ENCODE measurements at places on chromosomes 13 and 19.

DNA sequence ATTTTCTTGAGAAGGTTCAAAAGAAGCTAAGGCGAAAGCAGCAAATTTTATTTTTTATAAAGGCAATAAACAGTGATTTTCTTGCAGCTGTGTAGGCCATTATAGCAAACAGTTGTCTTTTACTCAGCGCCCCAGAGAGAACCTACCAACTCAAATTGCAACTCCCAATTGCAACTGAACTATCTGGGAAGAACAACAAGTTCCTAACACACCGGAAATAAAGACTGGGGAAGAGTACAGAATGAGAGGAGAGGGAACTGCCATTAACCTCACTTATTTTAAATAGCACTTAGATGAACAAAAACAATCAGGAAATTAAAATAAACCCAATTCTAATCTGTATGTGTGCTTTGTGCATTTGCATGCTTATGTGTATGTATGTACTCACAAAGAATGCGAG is 171.1 kb downstream of the KCTD12 start:
- no peak for DNase-seq

DNA sequence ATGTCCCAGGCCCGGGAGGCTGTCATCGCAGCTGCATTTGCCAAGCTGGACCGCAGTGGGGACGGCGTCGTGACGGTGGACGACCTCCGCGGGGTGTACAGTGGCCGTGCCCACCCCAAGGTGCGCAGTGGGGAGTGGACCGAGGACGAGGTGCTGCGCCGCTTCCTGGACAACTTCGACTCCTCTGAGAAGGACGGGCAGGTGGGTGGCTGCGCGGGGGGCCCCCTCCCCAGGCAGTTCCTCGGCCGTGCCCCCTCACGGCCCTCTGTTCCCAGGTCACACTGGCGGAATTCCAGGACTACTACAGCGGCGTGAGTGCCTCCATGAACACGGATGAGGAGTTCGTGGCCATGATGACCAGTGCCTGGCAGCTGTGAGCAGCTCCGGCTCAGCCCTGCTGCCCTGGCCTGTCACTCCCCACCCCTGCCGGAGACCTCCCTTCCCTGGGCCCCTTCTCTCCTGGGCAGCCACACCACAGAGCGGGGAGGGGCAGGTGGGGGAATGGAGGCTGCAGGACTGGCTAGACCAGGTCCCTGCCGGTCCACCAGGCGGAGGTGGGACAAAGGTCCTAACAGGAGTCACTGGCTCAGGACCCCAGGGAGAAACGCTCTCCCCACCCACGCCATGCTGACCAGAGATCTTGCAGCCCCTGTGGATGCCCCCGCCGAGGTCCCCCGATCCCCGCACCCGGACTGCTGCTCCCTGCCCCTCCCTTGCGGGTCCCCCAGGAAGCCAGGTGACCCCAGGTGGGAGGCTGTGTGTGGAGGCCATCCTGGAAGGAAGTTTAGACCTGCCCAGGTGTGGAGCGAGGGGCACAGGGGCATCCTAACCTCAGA is 1.1 kb downstream of the CAPS start:
- no peak for DNase-seq

GRCh38 chr13:46281779-46282178 is 70.1 kb downstream of the LRRC63 start:
- no peak for DNase-seq

GRCh38 chr13:111344471-111345191 is 24.2 kb downstream of the TEX29 start:
- DNase-seq, result peak; percentile 8

- DNase-seq, result no peak
Observed at GRCh38 chr13:36954542-36954941, 34.5 kb upstream of the SMAD9 start.

DNA sequence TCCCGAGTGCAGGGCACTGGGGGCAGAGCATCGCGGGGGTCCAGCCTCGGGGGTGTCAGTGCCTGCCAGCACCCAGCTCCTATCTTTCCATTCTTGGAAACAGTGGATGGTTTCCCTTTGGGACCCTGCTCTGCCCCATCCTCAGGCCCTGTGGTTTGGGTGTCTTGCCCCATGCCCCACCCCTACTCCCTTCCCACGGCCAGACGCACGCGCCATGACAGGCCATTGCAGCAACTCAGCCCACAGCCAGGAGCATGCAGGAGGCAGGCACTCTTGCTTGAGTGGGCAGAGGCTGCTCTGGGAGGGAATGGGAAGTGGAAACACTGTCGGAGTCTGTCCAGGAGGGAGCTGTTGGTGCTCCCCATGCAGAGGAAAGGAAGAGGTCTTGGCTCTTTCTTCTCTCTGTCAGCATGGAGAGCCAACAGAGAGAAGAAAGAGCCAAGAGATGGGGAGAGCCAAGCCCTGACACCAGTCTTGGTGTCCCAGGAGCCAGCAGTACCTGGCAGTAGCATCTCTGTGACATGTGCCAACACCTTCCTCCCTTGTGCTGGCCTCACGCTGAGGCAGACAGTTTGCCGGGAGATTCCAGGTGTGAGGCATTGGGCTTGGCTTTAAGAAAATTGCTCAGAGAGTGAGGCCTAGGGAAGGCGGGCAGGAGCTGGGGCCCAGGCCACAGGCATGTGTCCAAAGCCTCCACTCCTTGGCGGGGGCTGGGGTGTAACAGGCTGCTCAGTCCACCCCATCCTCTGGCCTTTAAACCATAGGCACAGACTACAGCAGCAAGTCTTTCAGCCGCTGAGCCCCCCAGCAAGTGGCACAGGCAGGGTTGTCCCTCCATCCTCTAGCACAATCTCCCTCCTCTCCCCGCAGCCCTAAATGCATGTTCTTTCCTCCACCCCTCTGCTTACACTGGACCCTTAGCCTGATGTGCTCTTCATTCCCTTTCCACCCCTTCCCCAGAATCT is 86.7 kb upstream of the UQCRFS1 start:
- no peak for DNase-seq

GRCh38 chr13:51125495-51126226 is 14.6 kb upstream of the C13orf42 start:
- peak; percentile 18 for DNase-seq

DNA sequence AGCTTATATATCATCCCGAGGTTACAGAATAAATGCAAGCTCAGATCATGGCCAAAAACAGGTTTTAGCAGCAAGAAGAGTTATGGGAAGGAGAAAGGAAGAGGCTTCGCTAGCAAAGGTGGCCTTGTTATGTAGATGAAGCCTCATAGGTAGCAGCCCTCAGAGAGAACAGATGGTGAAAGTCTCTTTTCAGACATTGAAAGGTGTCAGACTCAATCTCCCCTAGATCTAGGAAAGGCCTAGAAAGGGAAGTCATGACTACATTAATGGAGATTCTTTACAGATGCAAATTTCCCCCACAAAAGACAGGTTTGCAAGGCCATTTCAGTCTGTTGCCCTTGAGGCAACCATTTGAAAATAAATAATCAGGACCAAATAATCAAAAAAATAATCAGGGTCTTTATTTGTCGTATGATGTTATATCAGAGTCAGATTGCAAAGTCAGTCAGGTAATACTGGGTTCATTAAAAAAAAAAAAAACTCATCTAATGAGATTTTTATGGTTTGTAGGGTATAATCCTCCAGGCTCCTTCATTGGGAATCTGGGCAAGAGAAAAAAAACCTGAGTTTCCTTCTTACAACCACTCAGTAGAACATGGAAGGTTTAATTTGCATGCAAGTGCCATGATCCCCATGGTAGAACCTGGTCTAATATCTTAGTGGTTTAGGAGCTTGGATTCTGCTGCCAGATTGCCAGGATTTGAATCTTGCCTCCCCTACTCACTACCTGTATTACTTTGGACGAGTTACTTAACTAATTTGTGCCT is 50.8 kb upstream of the HTR2A start:
- no peak for DNase-seq

GRCh38 chr13:86909318-86909717 is 761.9 kb upstream of the SLITRK5 start:
- no peak for DNase-seq

DNA sequence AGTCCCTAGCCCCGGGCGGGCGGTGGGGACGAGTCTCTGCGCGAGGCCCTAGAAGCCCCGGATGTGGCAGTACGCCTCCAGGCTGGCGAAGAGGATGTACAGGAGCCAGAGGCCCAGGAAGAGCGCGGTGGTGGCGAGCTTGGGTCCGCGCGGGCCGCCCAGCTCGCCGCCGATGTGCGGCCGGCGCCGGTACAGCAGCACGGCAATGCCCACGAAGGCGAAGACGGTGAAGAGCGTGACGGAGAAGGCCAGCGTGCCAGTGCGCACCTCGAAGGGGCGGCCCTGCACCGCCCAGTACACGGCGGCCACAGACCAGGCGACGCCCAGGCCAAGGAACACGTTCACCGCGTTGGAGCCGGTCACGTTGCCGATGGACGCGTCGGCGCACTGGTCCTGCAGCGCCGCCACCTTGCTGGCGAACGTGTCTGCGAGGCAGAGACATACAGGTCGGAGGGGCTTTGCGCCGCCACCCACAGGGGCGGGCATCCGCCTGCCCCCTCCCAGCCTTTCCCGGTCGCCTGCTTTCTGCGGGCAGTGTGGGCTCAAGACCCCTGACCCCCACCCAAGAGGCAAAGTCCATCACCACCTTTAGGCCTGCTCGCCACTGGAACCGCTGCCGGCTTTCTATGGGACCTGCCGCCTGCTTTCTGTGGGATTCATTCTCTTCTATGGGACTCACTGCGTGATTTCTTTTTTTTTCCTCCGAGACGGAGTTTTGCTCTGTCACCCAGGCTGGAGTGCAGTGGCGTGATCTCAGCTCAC is 10.9 kb upstream of the MEIS3 start:
- DNase-seq, result no peak

DNA sequence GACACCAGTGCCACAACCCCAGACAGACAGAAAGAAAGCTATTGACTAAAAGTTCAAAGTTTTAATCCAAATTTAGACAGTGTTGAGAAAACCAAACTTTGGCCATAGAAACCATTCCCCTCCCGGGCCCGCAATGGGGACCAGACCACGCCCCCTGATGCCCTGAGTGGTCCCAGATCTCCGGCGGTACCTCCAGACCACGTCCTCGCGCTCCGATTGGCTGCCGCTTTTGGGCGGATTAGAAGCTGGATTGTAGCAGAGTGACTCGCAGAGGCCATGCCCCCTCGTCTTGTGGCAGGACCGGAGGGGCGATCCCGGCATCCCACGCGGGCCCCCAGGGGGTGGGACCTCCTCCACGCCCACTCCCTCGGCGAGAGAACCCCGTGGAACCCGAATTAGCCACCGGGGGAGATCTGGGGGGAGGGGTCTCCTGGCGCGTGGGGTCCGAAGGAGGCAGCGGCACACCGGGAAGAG is 797 bp upstream of the HSD17B14 start:
- DNase-seq, result peak; percentile 95

DNA sequence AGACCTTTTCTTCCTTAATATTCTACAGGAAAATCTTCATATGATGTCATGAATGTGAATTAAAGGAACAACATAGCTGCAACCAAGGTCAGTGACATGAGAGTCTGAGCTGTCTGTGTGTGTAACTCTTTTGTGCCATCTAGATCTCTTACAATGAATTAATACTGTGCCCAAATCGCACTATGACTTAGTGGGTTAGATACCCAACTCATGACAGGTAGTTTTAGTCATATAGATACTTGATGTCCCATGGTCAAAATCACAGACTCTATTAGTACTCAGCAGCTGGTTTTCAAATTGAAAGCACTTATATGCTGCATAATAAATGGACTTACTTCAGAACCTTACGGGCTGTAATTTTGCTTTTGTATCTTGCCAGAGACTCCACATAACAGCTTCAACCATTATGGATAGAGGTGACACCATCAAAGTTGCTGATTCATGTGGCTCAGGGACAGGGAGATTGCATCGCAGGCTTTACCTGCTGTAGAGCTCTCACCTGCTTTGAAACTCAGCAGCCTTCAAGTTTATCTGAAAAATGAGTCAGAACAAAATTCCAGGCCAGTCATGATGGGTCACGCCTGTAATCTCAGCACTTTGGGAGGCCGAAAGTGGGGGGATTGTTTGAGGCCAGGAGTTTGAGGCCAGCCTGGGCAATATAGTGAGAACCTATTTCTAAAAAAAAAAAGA is 12.3 kb upstream of the ZNF283 start:
- no peak for DNase-seq

DNA sequence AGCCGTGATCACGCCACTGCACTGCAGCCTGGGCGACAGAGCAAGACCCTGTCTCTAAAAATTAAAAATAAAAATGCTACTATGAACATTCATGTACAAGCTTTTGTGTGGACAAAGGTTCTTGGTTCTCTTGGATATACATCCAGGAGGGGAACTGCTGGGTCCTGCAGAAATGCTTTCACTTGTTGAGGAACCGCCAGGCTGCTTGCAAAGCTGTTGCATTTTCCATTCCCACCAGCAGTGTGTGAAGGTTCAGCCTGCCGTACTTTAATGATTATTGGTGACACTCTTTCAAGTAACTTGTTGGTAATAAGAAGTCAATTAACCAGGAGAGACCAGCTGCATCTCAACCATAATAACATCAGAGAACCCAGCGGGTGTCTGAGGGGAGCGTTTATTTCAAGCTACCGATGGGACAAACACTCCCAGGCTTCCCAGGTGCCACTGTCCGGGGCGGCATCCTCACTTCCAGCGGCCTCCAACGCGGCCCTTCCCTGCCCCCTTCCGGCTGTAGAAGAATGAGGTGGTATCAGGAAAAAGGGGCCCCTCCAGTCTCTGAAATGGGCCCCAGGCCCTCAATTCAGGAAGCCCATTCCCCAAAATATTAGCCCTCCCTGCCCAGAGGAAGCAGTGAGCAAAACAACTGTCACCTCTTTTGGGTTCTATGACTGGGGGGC is 15.2 kb upstream of the PPP1R12C start:
- DNase-seq, result no peak

GRCh38 chr13:49701491-49701890 is 10.2 kb upstream of the EBPL start:
- DNase-seq, result no peak

DNA sequence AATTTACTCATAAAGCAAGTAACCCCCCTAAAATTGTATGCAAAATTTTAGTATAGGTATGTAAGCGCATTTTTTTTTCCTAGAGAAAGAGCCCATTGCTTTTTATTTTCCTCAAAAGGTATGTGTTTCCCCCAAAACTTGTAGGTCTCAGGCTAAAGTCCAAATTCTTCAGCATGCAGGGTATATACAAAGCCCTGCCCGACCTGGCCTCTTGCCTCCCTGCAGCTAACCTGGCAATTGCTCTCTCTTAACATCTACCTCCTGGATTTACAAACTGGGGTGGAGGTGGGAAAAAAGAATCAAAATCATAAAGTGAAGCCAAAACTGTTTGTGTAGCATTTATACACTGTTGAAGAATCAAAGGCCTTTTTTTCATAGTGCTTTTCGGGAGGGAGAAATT is 107.8 kb downstream of the KCNRG start:
- no peak for DNase-seq

- DNase-seq, result no peak
Observed at GRCh38 chr13:40352802-40353562, 313.5 kb downstream of the FOXO1 start.

DNA sequence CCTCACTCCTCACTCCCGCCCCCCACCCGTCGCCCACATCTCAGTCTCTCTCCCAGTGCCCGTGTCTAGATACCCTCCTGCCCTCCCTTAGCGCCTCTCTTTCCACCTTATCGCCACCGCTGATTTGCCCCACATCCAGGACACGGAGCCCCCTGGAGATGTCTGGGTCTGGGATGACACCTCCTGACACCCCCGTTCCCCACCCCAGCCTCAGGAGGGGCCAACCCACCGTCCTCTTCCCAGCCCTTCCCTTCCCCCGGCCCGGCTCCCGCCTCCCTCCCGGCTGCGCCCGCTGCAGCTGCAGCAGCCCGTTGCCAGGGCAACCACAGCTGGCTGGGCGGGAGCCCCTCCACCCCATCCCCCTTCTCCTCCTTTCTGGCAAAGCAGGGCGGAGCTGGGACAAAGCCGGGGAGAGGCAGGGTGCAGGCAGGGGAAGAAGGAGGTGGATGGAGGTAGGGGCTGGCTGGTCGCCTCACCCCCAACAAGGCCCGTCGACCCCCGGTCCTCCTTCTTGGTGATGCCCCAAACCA is 13.5 kb downstream of the DPF1 start:
- peak; percentile 42 for DNase-seq

Data from NCI-H1694 treated with DMSO at 0.1 percent for 48 hours (cell line).